Upper lobe of right lung (tissue), 1 donor: ENCODE measurements at places on chromosomes 3 and 15.

DNA sequence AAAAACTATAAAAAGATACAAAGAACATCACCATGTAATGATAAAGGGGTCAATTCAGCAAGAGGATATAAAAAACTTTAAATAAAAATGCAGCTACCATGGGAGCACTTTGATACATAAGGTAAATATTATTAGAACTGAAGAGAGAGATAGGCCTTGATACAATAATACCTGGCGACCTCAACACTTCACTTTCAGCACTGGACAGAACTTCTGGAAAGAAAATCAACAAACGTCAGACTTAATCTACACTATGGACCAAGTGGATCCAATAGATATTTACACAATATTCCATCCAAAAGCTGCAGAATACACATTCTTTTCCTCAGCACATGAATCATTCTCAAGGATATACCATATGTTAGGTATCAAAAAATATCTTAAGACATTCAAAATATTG lies 42.0 kb downstream of the WDR49 start:
- no peak for DNase-seq

DNA sequence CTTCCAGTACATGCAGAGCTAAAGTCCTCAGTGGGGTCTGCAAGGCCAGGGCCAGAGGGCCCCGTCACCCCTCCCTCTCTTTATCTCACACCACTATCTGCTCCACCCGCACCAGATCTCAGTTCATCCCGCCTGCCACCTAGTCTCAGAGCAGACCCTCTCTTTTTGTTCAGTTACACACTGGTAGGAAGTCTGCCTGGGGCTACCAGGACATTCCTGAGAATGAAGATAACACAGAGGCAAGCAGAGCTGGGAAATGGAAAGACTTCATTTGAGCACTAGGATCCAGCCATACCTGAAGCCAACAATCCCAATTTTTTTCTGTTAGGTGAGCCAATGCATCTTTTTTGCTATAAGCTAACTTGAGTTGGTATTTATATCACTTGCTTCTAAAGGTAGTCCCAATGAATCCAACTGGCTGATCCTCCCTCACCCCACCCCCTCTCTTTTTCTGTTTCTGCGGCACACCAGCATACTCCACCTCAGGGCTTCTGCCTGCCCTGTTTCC lies 24.5 kb downstream of the ATP2B2 start:
- no peak for DNase-seq

- no peak for DNase-seq
Observed at GRCh38 chr3:30198162-30198561, 408.2 kb upstream of the TGFBR2 start.

DNA sequence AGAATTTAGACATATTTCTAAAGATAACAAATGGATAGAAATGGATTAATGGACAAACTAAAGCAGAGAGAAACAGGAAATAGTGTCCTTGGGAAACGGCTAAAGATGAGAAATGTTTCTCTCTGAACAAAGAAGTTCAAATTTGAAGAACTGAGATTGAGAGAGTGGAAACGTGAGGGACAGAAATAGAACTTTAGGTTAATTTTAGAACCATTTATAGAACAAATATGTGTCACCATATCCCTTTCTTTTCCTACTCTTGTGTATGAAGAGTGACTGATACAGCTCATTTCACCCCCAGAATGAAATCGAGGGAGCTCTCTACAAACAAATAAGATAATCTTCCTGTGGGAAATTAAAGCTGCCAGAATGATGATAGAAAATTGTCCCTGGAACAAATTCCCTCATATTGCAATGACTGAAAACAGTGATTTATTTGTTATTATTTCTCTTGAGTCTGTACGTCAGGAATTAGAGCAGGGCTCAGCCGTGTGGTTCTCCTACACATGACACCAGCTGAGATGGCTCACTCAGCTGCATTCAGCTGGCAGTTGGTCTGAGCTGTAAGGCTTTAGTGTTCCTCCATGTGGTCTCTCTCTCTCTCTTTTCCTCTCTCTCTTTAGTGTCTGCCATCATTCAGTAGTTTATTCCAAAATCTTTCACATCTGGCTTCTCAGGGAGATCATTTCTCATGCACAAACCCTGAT lies 46.6 kb upstream of the ARPP21 start:
- no peak for DNase-seq

GRCh38 chr15:99042892-99043291 lies 35.3 kb upstream of the PGPEP1L start:
- DNase-seq = peak; percentile 12

- peak; percentile 89 for DNase-seq
Observed at GRCh38 chr15:101088788-101089578, 162.9 kb downstream of the CHSY1 start.

DNA sequence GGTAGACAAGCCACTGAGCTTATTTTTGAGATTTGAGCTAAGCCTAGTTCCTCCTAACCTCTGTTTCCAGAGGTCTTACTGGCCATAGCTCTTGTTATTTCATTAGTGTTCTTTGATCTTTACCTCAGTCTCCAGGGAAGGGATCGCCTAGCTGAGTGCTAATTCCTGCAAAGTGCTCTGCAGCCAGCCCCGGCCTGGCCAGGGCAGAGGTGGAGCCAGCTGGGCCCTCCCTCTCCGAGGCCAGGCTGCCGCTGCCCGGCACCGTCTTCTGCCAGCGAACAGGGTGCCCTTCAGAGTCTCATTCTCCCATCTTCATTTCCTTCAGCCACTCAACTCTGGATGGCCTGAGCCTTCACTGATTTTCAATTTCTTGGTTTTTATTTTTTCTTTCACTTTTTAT lies 19.7 kb downstream of the FAN1 start:
- DNase-seq = no peak

GRCh38 chr15:90004671-90005070 lies 3.5 kb downstream of the ZNF710 start:
- DNase-seq = no peak

GRCh38 chr3:2984831-2985220 lies 125.3 kb downstream of the IL5RA start:
- DNase-seq = no peak

- DNase-seq = peak; percentile 76
Observed at GRCh38 chr3:29335438-29335837, 54.6 kb downstream of the RBMS3 start.

DNA sequence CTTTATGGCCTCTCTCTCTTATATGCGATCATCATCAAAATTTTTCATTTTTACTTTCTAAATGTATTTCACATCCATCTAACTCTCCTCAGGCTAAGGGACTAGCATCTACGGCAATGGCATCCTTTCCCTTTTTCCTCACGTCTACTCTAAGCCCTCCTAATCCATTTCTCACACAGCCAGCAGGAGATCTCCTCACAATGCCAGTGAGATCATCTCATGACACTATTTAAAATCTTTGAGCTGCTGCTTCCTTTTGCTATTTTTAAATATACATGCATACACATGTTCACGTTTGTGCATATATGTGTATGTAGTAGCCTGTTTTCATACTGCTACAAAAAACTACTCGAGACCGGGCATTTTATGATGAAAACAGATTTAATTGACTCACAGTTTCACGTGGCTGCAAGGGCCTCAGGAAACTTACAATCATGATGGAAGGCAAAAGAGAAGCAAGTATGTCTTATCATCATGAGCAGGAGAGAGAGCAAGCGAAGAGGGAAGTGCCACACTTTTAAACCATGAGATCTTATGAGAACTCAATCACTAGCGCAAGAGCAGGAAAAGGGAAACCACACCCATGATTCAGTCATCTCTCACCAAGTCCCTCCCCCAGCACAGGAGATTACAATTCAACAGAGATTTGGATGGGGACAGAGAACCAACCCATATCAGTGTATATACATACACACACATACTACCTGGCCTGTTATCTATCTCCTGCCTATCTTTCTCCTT lies 599.2 kb upstream of the ROBO1 start:
- DNase-seq = no peak

DNA sequence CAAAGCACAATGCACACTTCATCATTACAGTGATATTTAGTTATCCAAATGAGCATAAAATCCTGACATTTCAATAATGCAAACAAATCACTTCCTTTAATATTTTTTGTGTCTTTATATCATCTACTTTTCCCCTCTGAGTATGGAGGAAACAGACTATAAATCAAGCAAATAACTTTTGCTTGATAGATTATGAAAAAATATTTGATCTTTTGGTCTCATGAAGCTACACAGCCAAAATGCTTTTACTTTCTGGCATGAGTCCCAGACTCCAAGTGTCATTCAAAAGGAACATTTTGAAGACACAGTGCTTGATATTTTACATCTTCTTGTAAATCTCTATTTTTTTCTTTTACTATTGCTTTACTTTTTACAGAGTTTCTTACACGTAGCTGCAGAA lies 215.3 kb upstream of the ROBO1 start:
- no peak for DNase-seq

- no peak for DNase-seq
Observed at GRCh38 chr3:108227131-108227530, 4.9 kb upstream of the IFT57 start.

- no peak for DNase-seq
Observed at GRCh38 chr15:59457103-59457502, 19.1 kb downstream of the FAM81A start.

DNA sequence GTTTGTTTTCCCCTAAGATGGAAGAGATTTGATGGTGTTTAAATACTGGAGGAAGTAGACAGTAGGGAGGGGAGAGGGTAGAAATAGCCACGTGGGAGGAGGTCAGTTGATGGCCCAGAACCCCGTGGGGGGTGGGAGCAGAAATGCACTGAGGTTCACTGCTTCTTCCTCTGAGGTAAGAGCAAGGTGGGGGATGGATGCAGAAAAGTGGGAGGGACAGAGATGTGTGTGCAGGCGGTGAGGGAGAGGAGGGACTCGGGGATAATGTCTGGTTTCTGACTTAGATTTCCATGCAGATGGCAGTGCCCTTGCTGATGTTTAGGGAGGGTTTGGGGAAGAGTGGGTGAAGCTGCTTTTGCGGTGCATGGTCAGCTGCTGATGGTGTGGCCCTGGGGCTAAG lies 102.9 kb downstream of the ARNT2 start:
- no peak for DNase-seq

GRCh38 chr15:68209735-68210408 lies 4.7 kb upstream of the CALML4 start:
- no peak for DNase-seq

- DNase-seq = no peak
Observed at GRCh38 chr3:188458756-188459155, 304.8 kb downstream of the LPP start.

DNA sequence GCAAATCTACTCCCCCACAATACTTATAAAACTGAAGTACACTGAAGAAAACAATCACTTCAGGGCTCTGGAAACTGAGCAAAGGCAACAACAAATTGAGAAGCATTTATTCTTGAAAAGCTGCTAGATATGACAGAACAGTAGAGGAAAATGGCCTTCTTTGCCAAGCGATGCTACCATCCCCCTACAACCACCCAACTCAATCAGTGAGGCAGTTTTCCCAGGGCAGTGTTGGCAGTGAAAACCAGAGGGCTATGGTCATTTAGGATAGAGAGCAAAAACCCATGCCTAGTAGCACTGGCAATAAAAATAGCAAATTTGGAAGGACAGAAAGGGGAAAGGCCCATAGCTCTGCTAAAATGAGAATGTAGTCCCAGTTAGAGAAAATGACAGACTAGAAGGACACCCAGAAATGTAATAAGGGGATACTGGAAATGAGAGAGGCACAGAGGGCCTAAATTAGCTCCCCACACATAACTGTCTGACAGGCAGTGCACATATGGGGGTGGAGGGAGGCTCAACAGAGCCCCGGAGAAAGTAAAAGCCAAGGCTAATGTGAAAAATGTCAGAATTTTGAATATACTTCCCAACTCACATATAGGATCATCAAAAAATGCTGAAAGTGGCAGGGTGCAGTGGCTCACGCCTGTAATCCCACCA lies 143.5 kb downstream of the GSK3B start:
- DNase-seq = no peak

GRCh38 chr3:176041812-176042211 lies 1155.5 kb downstream of the TBL1XR1 start:
- DNase-seq = no peak

- DNase-seq = no peak
Observed at GRCh38 chr3:114452256-114452655, 158.4 kb downstream of the TIGIT start.

DNA sequence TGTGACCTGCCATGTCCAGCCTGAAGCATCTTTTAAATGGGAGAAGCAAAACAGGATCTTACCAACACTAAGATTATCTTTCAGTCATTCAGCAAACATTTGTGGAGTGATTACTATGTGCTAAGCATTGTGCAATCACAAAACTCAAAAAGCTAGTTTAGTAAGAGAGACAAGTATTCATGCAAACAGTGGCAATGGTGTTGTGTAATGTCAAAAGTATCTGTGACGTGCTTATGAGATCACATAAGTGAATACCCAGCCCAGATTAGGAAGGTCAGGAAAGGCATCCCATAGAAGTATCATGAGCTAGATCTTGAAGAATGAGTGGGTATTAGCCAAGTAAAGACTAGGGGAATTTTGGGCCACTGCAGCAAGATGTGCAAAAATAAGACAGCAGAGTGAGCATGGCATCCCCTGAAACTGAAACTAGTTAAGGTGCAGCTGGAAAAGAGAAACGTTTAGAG lies 32.1 kb downstream of the SEC62 start:
- no peak for DNase-seq

- DNase-seq = no peak
Observed at GRCh38 chr15:32715276-32715675, 2.5 kb upstream of the GREM1 start.

GRCh38 chr3:34225821-34226366 lies 427.5 kb downstream of the PDCD6IP start:
- no peak for DNase-seq

DNA sequence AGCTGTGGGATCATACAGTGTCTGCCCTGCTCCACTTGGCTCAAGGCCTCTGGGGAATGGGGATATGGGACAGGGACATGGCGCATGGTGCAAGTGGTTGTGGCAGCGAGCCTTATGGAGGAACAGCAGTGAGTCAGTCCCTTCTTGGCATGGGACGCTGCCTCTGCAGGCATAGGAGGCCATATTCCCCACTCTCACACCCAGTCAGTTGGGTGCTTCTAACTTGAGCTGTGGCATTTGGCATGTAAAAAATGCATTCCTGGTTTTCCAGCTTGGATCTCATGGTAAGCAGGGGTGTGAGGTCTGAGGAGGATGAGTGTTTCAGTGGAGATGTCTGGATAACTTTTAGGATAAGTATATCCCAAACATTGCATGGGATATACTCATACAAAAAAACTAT lies 31.6 kb upstream of the UBE2Q2 start:
- DNase-seq = no peak

- DNase-seq = peak; percentile 78
Observed at GRCh38 chr15:96326328-96327154, 4.0 kb upstream of the NR2F2 start.

DNA sequence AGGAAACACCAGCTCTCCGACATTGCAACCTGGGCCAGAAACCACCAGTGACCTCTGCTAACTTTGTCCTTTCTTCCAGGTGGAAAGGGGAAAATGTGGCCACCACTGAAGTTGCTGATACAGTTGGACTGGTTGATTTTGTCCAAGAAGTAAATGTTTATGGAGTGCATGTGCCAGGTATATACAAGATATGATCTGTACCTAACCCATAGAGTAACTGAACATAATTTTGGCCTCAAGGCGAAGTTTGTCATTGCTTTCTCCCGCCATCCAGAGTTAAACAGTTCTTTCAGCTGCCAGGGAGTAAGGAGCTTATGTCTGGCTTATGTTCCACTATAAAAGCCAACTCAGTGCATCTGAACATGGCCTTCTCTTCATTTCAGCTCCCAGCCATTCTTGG lies 36.7 kb downstream of the HDC start:
- DNase-seq = no peak
